ENCODE measurements at places on chromosomes 5 and 9. TPM values are rescaled to one million over a fixed set of nuclear protein-coding genes. Genes with fewer than 3 reads are reported as not detected.

DNA sequence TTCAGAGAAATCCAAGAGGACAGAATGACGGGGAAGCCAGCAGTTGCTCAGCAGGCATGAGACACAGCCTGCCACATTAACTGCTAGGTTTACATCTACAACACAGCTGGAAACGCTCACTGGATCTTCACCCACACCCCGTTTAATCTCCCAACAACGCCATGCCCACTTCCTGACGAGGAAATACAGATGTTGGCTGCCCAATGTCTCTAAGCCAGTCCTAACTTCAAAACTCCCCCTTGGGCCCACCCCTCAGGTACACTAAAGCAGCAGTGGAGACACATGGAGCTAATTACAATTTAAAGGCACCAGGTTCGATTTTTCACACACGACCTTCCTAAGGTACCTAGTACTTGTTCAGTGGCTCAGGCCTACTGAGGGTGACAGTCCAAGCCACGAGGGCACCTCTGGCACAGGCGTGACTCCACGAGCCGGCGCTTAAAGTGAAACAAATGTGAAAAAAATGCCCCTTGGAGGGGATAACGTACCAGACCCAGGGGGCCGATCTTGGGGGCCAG is 904 bp downstream of the RPL12 start:
- no peak for DNase-seq

GRCh38 chr5:15959370-15960164 is 220.0 kb downstream of the MARCHF11 start:
- DNase-seq, result no peak

NPR3 gene
- polyA plus RNA-seq, result not detected

DNA sequence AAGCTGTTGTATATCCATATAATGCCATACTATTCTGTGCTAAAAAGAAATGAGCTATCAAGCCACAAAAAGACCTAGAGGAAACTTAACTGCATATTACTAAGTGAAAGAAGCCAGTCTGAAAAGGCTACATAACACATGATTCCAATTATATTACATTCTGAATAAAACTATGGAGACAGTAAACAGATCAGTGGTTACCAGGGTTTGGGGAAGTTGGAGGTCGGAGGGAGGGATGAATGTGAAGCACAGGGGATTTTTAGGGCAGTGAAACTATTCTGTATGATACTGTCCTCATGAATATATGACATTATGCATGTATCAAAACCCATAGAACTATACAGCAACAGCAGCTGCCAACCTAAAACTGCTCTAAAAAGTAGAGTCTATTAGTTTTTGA is 5.6 kb upstream of the RFK start:
- DNase-seq, result no peak

PCDHGB2 gene
- polyA plus RNA-seq, result 0.09 TPM

GRCh38 chr5:142881076-142881783 is 111.1 kb downstream of the ARHGAP26 start:
- no peak for DNase-seq

DNA sequence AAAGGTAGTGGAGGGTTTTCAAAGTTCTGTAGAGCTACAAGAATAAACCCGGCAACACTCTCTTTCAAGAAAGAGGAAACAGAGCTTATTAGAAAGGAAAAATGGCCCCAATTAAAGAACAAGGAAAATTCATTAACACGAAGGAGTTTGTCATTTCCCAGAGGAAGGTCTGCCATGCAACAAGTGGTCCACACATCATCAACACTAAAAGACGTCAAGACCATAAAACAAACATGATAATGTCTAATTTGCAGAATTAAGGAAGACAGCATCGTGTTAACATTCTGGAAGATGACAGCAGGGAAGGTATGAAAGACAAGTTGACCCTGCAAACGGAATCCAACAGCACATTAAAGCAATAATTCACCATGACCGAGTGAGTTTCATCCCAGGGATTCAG is 28.6 kb upstream of the NRARP start:
- DNase-seq, result no peak

LYRM7 gene
- polyA plus RNA-seq, result 9.0 TPM

FBXO4 gene
- polyA plus RNA-seq, result 17.0 TPM

TAL2 gene
- polyA plus RNA-seq, result not detected

ERP44 gene
- 40.6 TPM for polyA plus RNA-seq

DNA sequence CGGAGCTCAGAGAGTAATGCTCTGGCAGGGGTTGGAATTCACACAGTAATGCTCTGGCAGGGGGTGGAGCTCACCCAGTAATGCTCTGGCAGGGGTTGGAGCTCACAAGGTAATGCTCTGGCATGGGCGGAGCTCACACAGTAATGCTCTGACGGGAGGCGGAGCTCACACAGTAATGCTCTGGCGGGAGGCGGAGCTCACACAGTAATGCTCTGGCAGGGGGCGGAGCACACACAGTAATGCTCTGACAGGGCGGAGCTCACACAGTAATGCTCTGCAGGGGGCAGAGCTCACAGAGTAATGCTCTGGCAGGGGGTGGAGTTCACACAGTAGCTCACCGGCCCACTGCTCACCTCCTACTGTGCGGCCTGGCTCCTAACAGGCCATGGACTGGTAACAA is 47.2 kb upstream of the LPCAT1 start:
- DNase-seq, result no peak

PIP5KL1 gene
- polyA plus RNA-seq, result 0.89 TPM

DNA sequence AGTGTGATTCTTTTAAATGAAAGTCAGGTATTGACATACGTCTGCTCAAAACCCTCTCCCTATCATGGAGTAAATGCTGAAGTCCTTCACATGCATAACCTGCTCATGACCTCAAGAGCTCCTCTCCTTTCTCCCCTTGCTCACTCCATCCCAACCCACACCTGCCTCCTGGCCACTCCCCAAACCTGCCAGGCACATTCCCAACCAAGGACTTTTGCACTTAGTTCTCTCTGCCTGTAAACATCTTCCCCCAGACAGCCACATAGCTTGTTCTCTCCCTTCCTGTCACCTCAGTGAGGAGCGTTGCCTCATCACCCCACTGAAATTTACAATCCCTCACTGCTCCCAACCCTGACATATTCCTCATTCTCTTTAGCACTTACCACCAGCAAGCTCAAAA is 8.7 kb downstream of the SETD9 start:
- DNase-seq, result no peak

ARL14EPL gene
- not detected for polyA plus RNA-seq

LCN9 gene
- polyA plus RNA-seq, result not detected

PCDHB15 gene
- polyA plus RNA-seq, result not detected

SH2D3C gene
- polyA plus RNA-seq, result 50.7 TPM

DNA sequence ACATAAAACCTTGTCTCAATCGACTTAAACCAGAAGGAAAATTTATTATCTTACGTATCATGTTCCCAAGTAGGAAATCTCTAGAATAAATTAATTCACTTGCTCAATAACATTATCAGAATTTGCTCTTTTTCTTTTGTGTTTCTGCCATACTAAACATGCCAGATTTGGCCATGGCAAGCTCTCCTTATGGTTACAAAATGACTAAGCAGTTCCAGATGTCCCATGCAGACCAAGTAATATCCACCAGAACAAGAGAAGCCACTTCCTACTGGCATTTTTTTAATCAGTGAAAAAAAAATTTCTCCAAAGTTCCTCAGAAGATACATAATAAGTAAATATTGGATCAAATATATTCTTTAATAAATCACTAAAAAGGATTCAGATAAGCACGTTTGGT is 25.2 kb upstream of the ADAMTS6 start:
- DNase-seq, result no peak

DNA sequence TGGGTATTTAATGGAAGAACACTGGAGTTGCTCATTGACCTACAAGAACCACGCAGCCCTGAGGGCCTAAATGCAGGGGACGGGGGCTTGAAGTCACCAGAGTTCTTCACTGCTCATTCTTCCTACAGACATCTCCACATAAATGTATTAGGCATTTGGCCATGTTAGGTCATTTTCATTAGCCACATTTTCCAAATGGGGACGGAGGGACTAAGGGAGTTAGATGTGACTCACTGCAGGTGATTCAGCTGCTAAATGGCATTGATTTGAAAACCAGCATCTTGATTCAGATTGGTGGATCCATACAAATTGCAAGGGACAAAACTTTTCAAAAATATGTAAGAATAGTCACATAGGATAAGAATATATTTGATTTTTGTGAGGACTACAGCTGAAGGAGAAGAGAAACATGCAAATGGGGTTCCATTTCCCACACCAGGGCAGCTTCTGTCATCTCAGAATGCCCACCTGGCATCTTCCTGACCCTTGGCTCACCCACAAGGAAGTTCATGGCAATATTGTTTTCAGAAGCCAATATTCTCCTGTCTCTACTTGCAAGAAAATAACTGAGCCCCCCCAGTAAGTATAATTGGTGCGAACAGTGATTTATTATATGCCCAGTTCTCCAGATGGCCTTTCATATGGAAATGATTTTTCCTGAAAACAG is 264.8 kb downstream of the DOCK8 start:
- no peak for DNase-seq

GRCh38 chr5:149853331-149853648 is 91.3 kb downstream of the PDE6A start:
- no peak for DNase-seq

- DNase-seq, result no peak
These were observed 22.6 kb downstream of the SEMA5A start for GRCh38 chr5:9523090-9523823.

DNA sequence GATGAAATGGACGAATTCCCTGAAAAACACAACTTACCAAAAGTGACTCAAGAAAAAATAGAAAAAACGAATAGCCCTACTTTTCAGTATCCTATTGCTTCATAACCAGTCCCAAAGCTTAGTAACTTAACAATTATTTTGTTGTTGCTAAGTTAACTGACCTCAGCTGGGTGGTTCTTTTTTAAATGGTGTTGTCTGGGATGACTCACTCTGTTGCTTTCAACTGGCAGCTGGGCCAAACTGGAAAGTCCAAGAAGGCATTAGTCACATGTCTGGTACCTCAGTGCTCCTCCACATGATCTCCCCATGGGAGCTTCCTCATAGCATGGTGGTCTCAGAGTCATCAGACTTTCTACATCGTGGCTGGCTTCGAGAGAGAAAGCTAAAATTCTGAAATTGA is 47.8 kb upstream of the ADAMTS2 start:
- no peak for DNase-seq

DNA sequence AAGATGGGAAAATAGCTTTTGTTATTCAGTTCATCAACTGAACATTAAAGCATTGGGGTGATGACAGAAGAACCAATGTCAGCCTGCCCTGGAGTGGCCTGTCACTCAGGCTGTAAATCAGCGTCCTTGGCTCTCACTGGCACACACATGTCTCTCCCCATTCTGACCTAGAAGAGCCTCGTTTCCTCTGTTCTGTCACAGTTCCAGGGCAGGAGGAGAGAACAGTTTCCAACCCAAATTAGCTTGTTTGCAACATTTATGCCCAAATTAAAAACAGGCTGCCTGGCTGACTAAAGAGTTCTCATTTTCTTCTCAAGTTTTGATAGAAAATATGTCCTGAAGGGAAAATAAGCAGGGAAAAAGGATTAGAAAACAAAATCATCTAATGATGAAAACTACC is 520.1 kb downstream of the CHSY3 start:
- no peak for DNase-seq

ORM1 gene
- not detected for polyA plus RNA-seq

- no peak for DNase-seq
These were observed 55.4 kb upstream of the SGCD start for GRCh38 chr5:156271569-156271968.

DNA sequence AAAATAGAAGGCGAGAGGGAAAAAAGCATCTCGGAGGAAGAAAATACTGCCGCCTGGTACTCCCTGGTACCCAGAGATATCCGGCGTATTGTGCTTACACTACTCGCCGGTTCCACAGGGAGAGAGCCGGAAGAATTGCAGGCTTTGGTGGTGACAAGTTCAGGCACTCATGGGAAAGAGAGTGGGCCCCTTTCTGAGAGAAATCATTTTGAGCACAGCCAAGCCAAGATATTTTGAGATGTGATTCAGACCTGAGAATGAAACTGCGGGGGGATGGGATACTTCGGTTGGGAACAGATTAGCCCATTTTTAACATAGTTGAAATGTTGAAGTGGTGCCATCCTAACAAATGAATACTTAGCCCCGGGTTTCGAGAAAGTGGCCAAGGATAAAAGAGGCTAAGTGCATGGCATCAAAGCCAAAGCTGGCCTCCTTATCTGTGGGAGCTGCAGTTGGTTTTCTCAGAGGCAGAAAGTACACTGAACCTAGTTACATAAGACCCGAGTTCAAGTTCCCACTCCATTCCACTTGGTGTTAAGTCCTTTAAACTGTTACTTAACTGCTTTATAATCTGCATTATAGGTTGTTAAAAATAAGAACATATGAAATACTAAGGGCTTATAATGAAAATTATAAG is 62.7 kb downstream of the SLC1A3 start:
- DNase-seq, result no peak

PIP5K1B gene
- polyA plus RNA-seq, result not detected

DNA sequence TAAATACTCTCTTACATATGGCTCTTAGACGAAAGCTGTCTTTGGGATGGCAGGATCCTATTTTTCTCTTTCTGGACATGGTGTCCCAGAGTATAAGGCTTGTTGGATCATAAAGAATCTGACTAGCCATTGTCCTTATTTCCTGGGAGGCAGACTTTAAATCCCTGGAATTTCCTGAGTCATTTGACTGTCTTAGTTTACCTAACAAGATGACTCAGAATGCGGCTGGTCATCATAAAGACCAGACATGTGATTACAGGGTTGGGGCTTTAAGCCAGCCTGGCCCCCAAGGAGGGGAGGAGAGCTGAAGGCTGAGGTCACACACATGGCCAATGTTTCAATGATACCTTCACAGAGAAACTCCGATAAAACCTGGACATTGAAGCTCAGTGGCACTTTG is 37.2 kb downstream of the FAM240B start:
- DNase-seq, result no peak

- no peak for DNase-seq
These were observed 189.1 kb downstream of the ROR2 start for GRCh38 chr9:91760906-91761305.

GRCh38 chr5:57085306-57086081 is 88.4 kb upstream of the GPBP1 start:
- no peak for DNase-seq

DNA sequence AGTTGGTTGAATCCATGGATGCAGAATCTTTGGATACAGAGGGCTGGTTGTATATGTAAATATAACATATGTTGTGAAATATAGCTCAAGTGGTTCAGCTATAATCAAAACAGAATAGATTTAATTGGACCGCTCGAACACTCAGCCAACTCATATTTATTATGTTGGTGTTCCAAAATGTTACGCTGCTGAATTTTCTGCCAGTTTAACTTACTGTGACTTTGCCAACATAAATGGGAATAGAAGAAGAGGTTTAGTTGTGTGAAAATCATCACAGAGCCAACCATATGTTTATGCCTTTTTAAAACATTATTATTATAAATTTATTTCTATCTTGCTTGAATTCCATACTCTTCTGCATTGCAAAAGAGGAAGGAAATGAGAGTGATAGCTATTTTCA is 178.2 kb upstream of the FBXL7 start:
- DNase-seq, result no peak

GRCh38 chr5:12636209-12636608 is 732.0 kb upstream of the CTNND2 start:
- DNase-seq, result no peak
